ENCODE measurements at places on chromosomes 3 and 15.

DNA sequence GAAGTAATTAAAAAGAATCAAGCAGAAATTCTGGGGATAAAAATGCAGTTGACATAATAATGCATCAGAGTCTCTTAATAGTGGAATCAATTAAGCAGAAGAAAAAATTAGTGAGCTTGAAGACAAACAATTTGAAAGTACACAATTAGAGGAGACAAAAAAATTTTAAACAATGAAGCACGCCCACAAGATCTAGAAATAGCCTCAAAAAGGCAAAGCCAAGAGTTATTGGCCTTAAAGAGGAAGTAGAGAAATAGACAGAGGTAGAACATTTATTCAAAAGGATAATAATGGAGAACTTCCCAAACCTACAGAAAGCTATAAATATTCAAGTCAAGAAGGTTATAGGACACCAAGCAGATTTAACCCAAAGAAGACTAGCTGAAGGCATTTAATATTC lies 113.3 kb downstream of the TBC1D2B start:
- no peak for DNase-seq

GRCh38 chr3:141511361-141511760 lies 24.5 kb downstream of the RASA2 start:
- DNase-seq: no peak

DNA sequence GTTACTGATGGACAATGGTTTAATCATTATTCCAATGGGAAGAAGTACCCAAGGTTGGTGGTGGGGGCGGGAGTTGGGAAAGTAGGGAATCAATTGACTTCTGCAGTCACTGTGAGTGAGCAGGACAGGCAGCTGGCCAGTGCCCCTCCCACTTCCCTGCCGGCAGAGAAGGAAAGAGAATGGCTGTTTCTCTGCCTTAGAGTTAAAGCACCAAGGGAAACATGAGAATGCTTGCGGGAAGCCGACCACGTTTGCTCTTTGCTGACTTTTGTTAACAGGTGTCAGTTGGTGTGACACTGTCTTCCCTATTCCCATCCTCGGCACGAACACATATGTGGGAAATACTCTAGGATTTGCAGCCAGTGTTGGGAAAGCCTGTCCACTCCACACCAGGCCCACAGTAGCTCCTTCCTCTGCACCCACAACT lies 33.5 kb upstream of the MFSD1 start:
- DNase-seq: no peak

DNA sequence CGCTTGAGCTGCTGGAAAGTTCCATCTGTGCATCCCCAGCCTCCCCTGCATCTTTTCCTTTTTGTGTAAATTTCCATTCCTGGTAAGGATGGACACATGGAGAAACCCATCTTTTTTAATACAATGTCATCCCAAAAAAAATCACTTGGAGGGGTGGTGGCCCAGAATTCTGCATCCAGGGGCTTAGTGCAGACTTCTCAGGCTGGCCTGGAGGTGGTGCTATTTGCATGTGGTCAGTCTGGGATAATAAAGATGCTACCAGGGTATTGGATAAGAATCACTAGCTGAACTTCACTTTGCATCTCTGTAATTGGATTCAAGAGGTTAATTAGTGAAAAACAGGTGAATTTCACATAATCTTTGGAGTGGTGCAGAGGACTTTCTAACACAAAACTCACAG lies 1.8 kb upstream of the ZSCAN2 start:
- DNase-seq: peak; percentile 20

DNA sequence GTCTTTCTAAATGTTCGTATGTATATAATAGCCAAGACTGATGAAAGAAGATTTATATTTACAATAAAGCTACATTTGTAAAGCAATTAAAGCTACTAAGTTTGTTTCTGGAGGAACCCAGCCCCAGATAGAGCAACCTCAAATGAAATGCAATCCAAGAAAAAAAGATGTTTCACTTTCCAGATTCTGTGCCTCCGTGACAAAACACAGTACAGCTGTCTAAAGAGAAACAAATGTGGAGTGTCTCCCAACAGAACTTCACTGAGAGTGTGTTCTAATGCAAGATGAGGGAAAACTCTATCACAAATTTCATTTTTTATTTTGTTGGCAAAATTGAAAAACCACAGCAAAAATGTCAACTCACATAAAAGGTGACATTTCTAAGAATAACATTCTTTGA lies 317.0 kb downstream of the OCA2 start:
- DNase-seq: no peak

DNA sequence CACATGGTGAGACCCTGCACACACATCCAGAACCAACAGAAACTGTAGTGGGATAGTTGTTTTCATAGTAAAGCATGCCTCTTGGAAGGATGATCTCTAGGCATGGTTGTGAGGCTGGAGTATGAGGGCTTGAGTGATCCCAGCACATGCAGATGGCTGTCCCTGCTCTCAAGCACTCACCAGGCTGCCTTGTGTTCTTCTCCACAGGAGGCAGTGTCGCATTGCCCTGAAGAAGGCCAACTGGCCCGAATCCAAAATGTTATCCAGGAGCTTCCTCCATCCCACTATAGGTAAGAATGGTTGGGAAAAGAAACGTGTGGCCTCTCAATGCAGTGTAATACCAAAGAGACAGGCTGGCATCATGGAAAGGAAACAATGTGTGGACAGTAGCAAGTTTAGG lies 82.7 kb downstream of the TMEM39A start:
- no peak for DNase-seq

GRCh38 chr3:171156401-171157010 lies 130.0 kb upstream of the SLC2A2 start:
- DNase-seq: no peak

DNA sequence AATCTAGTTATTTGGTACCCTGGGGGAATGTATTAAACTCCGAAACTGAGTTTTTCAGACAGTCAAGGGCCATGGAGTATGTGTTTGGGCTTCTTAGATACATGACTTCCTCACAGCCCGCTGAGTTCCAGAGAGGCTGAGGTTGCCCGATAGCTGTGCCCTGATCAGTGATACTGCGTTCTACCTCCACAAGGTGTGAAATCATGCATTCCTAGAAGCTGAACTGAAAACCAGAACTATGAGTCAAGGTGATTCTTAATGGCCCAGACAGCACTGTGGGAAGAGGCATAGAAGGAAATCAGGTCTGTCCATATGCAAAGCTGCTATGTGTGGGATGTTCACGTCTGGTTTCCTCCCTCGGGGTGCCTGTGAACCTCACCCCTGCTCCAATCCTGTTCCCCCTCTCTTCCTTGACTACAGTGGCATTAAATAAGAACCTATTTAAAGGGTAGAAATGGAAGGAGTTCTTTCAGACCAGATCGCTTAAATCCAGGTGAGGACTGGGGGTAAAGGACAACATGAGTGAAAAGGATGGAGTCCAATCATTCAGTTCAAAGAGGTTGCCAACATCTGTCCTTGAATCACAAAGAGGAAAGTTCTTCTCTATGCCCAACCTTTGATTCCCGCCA lies 74.3 kb downstream of the MYO1E start:
- DNase-seq: no peak
